ENCODE measurements at places on chromosomes 5 and 9.
A peak's percentile ranks its signal among the peaks of the same experiment; 100 is the strongest.

- DNase-seq: no peak
Observed at GRCh38 chr9:134363450-134363849, 37.2 kb downstream of the RXRA start.

DNA sequence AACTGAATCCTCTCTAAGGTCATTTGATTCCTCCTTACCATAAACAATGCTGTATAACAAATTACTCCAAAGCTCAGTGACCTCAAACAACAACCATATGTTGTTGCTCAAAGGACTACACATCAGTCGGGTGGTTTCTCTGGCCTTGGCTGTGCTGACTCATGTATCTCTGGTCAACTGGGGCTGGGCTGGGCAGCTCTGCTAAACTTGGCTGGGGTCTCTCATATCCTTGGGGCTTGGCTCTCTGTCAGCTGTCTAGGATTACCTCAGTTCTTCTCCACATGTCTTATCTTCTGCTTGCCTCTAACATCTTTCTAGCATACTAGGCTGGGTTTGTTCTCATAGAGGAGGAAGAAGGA lies 86.4 kb downstream of the GALNT10 start:
- no peak for DNase-seq

DNA sequence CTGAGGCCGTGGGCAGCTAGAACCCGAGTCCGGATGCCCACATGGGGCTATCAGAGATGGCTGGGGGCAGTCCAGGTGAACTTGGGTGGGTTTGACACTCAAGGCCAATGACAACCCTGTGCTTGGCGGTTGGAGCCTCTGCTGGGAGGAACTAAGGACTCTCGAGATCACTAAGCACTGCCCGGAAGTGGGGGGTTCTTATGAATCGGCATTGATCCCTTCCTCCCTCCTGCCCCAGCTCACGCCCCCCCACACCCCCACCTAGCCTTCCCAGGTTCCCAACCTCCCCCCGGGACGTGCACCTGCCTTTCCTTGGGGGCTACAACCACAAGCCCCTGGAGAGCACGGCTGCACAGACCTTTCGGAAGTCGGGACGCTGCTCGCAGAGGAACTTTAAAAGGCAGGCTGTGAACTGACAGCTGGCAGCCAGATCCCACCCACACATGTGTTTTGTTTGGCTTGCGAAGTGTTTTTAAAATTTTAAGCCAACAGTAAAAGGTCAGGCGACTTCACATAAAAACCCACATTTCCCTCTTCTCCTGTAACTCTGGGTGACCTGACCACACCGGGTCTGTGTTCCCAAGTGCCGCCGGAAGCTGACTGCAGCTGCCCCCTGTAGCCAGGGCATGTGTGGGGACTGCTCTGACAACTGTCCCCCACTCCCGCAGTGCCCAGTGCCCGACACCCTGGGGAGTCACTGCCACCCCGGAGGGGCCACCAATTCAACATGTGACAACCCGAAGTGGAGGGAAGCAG lies 5.1 kb upstream of the RALGDS start:
- DNase-seq: peak; percentile 39

DNA sequence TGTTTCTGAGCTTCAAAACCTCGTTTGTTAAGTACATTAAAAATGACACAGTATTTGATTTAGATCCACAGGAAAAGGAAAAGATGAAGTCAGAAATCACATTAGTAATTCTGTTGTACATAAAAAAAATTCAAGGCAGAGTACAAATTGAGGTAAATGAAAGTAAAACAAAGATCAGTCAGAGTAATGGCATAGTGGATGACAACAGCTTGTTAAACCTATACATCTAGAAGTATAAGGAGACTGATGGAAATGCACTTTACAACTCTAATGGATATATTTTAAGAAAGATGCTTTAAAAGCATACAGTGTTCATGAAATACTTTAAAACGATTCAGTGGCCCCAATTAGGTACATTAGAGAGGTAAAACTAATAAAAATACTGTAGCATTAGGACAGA lies 631.3 kb upstream of the SEMA6A start:
- DNase-seq: no peak

GRCh38 chr9:114366334-114367128 lies 21.3 kb downstream of the AKNA start:
- DNase-seq: no peak

GRCh38 chr5:107743373-107744000 lies 72.8 kb upstream of the EFNA5 start:
- DNase-seq: no peak

DNA sequence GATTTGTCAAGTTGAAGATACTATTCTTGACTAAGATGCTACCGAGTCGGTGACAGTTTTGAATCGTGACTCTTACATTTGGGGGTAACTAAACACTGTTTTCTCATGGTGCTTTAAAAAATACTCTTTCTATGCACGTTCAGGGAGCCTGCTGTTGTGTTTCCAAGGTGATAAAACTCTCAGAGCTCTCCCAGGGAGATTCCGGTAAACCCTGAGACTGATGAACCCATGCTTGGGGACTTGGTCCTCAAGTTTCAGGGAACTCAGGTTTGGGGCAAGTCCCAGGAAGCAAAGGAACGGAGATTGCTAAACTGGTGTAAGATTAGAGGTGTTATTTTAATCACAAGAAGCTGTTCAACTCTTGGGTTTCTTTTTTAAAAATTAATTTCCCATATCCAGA lies 1.4 kb downstream of the GDA start:
- DNase-seq: no peak

DNA sequence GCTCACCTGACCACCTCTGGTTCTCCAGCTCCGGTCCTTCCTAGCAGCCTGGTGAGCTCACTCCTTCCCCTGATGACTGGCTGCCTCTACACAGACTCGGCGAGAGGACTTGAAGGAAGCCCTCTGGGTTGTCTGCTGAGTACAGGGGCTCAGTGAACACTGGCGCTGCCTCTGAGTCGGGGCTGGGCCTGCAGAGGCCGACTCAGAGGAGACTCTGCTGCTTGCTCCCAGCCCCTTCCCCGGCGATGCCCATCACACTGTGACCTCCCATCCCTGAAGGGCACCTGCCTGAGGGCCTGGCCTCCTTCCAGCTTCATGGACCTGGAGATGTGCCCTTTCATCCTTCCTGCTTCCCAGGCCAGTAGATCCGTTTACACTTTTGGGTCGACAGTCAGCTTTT lies 22.0 kb downstream of the CRB2 start:
- no peak for DNase-seq

- no peak for DNase-seq
Observed at GRCh38 chr5:155087036-155087435, 73.5 kb downstream of the KIF4B start.

DNA sequence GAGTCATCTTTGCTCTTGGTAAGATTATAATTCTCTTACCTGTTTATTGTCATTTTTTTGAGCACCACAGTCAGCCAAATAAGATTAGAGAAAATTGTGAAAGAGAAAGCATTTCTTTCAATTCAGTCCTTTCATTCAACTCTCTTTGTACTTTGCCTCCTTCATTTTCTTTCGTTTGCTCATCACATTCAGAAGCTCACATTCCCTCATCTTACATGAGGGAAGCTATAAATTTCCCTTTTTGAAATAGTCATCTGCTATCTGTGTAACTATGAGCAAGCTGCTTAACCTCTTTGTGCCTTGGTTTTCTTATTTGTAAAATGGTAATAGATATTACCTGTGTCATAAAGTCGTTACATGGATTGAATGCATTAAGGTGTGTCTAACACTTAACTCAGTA lies 41.4 kb downstream of the PAM start:
- DNase-seq: no peak

DNA sequence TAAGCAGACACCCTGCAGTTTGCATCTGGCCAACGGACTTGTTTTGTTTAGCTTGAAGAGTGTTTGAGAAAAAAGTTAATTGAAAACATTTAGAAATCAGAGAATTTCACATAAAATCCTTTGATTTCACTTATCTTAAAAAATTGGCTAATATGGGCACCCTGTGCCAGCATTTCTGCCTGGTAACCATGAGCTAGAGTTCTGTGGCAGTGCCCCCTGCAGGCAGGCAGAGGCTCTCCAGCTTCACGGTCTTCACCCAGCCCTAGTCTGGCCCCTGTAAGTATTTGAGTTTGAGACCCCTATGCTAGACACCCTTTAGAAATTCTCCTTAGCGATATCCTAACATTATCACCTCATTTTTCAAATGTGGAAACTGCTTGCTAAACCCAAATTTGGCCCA lies 18.8 kb upstream of the FANCC start:
- peak; percentile 49 for DNase-seq

GRCh38 chr5:177361418-177362291 lies 3.9 kb downstream of the RGS14 start:
- no peak for DNase-seq

- no peak for DNase-seq
Observed at GRCh38 chr5:126936775-126937418, 93.5 kb downstream of the MARCHF3 start.

DNA sequence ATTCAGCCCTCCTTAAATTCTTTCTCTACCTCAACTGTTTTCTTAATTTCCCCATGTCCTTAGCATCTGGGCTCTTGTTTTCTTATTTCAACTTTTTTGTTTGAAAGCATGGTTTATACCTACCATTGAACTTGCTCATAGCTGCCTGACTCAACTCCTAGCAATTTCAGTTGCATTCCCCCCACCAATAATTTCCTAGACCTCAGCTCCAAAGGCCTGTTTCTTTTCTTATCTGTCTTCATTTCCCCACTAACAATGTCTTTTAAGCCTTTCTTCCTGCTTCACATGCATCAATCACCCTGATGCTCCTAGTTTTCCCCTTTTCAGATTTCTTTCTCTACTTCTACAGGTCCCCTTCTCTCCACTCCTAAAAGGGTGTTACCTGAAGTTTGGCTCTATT lies 129.7 kb upstream of the PDE4D start:
- DNase-seq: no peak

GRCh38 chr9:89493671-89494070 lies 4.2 kb downstream of the SEMA4D start:
- no peak for DNase-seq

DNA sequence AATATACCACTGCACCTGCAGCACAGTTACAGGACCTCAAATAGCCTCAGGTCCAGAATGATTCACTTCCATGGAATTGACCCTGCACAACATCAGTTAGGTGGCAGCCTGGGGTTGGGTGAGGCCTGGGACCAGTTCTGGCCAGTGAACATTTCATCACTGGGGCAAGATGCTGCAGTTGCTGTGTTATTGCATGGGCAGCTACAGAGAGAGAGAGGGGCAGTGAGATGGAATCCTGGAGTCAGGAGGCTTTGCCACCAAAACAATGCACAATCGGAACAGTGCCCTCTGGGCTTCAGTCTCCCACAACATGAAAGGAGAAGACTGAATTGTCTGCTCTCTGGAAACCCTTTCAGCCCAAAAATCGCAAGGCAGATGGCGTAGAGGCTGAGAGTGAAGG lies 51.8 kb downstream of the SH3TC2 start:
- no peak for DNase-seq
